ENCODE measurements at places on chromosomes 6 and 20.

DNA sequence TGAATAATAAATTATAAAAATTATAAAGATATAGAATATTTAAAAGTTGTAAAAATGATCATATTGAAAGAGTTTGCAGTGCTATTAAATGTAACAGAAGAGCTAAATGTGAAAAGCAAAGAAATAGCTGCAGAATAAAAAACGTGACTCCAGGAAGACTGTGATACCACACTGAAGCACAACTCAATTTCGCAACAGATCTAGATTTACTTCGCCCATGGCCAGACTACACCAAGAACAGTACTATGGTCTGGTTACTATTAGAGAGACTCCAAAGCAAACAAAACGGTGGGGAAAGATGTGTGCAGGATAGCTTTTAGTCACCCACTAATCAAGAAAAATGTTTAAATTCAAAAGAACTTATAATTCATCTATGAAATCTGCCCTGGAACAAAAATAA is 1.9 kb downstream of the CHD6 start:
- no peak for DNase-seq

- DNase-seq = no peak
Measured at GRCh38 chr6:126180585-126180984, 159.3 kb upstream of the CENPW start.

DNA sequence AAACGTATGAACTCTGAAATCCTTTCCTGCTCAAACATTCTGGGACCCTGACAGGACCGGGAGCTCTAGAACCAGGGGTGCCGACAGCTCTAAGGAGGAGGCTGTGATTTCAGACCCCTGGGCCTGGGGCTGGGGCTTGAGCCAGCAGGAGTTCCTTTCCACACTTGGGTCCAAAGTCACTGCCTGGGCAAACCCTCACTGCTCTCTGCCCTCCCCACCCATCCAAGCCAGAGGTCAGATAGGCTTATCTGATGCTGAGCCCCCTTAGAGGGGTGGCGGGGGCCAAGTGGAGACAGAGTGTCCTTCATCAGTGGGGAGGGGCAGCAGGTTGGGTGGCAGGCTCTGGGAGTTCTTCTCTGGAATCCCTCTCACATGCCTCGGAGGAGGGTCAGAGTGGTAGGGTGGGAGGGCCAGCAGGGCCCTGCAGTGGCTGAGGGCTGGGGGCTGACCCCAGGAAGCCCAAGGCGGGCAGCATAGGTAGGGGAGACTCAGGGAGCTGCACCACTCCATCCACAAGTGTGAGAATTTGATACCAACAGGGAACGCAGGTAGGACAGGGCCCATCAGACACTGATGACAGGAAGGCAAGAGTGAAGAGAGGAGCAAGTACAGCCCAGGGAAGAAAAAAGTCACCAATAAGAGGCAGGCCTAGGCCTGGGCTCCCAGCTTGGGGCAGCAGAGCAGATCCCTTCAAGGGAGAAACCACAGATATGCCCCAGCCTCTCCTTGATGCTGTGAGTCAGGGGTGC is 121.0 kb downstream of the MRPL14 start:
- DNase-seq = no peak

GRCh38 chr6:127456465-127456864 is 2.7 kb downstream of the KIAA0408 start:
- DNase-seq = no peak

GRCh38 chr6:170091000-170091638 is 199.8 kb downstream of the DLL1 start:
- DNase-seq = no peak

- no peak for DNase-seq
Measured at GRCh38 chr6:55882718-55883569, 7.6 kb upstream of the BMP5 start.

- no peak for DNase-seq
Measured at GRCh38 chr6:22904431-22904830, 335.1 kb downstream of the HDGFL1 start.

DNA sequence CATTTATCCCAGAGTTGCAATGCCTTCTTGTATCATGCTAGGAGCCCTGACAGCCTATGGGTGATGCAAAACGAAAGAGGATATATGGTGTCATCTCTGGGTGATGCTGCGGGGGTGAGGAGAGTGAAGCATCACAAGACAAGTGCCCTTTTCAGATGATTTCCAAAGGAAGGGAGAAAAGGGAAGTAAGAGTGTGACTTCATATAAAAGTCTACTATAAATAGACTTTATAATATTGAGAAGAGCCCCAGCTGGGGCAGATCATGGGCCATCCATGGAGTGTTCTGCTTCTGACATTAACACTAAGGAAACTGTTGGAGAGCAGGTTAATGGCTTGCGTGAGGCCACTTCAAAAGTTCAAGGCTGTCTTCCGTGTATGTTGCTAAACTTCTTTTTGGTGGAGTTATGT is 4.4 kb downstream of the CD83 start:
- no peak for DNase-seq

DNA sequence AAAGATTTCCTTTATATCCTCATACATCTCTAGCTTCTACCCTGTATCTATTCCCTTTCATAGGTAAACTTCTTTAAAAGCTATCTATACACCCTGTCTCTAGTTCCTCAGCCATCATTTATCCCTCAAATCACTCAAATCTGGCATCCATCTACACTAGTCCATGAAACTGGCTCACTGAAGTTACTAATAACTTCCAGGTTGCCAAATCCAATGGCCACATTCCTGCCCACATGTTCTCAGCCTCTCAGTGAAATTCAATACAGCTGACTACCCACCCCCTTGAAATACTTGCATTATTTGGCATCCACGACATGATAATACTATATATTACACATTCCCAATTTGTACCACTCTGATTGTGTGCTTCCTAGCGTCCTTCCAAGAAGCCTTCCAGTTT is 8.7 kb downstream of the REPS1 start:
- no peak for DNase-seq
